NCI-H774 (cell line): ENCODE measurements at places on chromosomes 2 and 18.

DNA sequence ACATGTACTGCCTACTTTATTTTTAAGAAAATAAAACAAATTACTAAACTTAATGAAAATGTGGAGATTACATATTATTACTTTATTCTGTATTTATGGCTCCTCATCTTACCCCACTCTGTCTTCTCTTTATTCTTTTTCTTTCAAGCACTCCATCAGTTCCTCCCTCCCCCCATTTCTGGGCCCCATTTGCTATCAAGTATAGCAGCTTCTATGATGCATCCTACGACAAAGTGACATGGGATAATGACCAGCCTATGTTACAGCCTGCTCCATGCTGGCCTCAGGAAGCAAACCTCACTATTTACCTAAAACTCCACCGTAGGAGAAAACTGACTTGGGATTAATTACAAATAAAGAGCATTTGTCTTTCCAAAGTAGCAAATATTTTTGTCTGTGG, 58.8 kb downstream of the RND3 start:
- DNase-seq, result no peak

GRCh38 chr2:150526827-150527226, 39.4 kb upstream of the RND3 start:
- DNase-seq, result no peak

DNA sequence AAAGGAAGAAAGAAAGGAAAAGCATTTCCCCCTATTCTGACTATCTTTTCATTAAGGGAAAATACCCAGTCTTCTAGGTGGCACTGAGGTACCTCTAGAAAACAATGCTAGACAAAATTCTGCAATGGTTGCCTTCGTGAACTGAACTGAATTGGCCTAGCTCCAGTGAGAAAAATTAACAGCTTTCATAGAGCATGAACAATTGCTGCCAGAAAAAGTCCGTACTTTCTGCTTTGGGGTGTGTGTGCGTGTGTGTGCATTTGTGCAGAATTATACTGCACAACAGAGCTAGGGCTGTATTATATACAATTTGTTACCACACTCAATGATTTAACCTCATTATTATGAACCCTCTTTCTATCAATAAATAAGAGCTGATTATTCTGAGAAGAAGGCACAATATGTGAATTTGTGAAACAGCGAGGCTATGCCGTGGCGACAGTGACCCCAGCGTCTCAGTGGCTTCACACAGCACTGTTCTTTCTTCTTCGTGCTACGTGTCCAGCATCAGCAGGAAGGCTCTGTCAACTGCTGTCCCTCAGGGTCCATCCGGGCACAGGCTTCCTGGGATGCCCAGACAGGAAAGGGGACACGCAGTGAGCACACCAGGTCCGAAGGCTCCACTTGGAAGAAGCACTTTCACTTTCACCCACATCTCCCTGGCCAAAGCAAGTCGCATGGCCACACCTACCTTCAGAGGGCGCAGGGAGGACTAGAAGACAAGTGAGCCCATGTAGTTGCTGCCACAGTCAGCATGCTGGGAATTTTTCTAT, 47.5 kb downstream of the PTGR3 start:
- DNase-seq, result peak; percentile 64

GRCh38 chr2:26241928-26242436, 2.5 kb downstream of the HADHA start:
- no peak for DNase-seq

GRCh38 chr2:45984366-45984765, 312.8 kb upstream of the EPAS1 start:
- DNase-seq, result no peak

DNA sequence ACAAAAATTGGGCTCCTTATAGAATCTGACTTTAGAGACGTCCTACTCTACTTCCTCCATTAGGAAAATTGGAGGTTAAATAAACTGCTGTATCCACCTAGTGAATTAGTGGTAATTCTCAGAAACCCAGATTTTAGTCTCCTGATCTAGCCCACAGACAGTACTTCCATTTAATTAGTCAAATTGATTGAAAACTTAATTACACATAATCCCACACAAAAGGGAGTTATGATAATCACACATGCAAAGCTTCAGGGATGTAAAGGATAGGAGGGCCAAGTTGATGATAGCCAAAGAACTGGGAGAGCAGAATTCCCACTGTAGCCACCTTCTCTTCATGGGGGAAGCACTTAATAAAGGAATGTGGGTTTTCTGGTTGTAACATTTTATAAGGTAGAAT, 471.9 kb downstream of the TMEM182 start:
- no peak for DNase-seq

GRCh38 chr2:166388481-166389070, 12.8 kb upstream of the SCN9A start:
- DNase-seq, result no peak

- no peak for DNase-seq
These were observed 134.5 kb downstream of the ASB1 start for GRCh38 chr2:238561230-238561629.

DNA sequence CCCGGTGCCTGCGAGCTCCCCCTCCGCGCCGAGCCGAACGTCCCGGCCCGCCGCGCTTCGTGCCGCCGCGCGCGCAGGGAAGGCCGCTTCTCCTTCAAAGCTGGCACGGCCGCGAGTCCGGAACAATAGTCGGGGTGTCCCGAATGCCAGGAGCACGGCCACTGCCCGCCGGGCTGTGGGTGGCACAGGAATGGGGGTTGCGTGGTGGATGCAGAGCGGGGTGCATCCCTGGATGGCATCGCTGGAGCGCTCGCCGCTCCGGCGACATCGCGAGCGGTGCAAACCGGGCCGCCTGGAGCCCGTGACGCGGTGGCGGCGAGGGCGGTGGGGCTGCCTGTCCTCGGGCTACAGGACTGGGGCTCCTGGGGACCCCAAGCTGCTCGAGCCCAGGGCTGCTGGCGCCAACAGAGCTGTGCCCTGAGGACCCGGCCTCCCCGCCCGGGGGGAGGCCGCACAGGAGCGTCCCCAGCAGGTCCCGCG, 1.1 kb upstream of the SATB2 start:
- DNase-seq, result no peak

DNA sequence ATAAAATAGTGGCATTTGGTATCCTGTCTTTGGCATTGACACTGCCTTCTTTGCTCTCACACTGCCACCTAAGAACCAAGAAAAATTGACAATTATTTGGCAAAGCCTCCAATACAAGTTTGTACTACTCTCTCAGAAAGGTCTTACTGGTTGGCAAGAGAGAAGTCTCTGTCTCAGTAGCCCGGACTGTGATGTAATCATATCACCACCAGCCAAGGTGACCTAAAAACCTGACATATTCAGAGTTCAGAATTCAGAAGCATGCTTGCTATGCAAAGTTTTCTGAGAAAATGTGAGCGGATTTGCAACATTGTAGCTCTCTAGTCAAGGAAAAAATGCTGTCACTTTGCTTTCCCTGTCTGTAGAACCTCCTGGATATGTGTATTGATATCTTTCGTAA, 196.0 kb downstream of the CDH7 start:
- no peak for DNase-seq

DNA sequence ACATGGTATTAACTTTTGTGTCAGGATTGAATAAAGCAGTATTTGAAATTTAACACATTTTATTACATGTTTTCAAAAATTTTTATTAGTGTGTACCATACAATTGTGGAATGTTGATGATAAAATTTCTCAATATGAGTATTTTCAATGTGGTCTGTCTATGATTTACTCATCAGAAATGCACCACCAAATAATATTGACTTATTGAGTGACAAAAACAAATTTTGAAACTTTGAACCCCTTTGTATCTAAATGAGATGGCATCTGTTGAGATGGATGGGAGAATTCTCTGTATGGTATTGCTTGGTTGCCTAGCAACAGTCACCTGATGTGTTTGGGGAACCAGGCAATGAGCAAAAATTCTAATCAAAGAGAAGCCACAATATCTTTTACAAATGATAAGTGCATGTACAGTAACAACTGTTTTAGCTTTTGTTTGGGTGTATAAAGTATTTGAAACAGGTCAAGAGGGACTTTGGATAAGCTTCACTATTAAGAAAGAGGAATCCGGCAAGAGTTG, 400.1 kb downstream of the CCDC85A start:
- DNase-seq, result no peak

- DNase-seq, result no peak
These were observed 77.1 kb upstream of the EPHA4 start for GRCh38 chr2:221649051-221649775.

- no peak for DNase-seq
These were observed 119.2 kb downstream of the VAPA start for GRCh38 chr18:10033016-10033399.

DNA sequence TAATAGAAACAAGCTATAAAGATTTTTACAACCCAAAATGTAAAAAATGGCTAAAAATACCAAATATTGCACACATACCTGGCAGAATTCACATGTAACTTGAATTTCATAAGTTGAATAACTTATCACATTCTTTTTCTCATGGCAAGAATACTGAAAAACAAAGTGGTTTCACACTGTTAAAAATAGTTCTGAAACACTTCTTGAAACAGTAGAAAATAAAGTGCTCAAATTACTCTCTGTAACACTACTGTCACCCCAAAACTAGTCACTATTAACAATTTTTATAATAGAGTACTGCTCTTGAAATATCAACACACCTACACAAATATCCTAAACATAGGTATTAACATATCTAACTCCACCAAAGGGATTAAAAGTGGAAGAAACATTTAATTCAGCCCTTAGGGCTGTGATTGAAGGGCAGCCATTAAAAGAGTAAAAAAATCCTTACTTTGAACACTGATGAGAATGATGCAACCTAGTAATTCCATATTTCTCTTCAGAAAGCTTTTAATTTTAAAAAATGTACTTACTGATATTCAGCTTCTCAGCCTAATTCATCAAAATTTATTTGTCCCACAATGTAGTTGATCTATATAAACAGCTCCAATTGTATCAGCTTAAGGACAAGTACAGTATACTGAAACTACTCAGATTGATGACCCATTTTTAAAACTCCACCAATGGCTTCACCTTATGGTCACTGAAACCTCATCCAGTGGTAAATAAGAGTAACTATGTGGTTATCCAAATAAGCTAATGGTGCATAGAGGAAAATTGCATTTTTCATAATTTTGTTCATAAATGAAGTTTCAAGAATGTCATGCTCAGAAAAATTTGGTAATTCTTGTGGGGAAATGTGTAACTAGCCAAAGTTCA, 31.4 kb downstream of the ATF2 start:
- no peak for DNase-seq

DNA sequence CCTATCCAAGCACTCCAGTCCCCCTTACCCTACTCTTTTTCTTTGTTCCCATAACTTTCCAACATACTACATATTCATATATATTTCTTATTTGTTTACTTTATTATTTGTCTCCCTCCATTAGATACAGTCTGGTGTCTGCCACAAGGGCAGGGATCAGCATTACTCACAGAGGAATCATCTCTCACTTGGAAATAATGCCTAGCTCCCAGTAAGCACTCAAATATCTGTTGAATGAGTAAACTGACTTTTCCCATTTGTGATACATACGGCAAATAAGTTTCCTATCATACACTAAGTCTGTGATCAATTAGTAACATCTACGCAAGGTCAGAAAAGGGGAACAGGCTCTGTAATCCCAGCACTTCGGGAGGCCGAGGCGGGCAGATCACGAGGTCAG, 18.7 kb downstream of the C1D start:
- DNase-seq, result no peak

GRCh38 chr18:43590182-43590903, 313.1 kb upstream of the SYT4 start:
- no peak for DNase-seq

DNA sequence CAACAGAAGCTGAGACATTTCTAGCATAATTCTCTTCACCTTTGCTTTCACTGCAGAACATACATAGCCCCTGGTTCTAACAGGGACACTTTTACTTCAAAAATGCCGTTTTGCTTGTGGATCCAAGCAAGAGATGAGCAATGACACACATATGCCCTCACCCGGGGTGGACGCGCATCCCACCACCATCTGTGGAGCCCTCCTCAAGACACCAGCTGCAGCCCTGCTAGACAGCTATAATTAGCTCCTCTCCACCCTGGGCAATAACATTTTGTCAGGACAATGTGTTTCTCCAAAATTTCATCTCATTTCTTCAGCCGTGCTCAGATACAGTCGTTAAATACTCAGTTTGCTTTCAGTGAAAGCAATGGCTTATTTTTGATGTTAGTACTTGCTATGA, 368.7 kb upstream of the RAB6C start:
- no peak for DNase-seq

DNA sequence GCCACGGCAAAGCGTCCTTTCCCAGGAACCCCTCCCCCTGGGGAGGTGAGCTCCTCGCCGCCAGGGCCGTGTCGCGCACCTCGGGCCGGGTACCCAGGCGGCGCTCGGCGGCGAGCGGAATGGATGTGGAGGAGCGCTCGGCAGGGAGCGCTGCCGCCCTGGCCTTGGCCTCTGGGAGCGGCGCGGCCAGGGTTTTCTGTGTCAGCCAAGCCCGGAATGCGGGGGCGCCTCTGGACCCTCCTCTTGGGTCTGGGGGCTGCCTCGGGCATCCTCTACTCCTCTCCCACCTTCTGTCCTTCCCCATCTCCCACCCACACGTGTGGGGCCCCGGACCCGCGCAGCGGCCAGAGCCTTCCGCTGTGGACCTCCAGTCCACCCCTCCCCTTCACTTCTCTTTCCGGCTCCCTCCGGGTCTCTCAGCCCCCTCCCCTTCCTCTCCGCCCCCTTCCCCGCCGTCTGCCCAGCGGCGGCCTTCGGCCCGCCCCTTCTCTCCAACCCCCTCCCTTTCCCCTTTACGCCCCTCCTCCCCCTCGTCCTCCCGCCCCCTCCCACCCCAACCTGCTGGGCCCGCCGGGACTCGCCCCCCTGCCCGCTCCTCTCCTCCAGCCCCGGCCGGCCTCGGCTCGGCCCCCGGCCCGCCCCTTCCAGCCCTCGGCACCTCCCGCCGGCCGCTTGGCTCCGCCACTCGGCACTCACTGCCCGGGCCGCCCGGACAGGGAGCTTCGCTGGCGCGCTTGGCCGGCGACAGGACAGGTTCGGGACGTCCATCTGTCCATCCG, at the start of gene MERTK:
Gene MERTK, plus strand, starts transcription at position 684 of the 779 bp plus-strand sequence. CDS start 129 bp downstream, outside the sequence.
- DNase-seq, result peak; percentile 72
